ENCODE measurements at places on chromosomes 7 and 10.

DNA sequence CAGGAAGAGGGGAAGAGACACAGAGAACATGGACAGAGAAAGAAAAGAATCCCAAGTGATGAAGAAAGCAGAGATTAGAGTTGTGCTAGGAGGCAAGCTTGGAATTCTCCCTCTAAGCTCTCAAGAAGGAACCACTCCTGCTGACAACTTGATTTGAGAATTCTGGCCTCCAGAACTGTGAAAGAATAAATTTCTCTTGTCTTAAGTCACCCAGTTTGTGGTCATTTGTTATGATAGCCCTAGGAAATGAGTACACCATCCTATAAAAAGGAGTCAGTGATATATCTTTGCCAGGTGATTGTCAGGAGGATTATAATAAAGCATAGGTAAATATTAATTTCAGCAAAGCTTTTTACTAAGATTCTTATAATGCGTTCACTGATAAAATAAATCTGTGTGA is 82.7 kb upstream of the TFEC start:
- no peak for DNase-seq

GRCh38 chr7:8998762-8999161 is 565.4 kb downstream of the NXPH1 start:
- no peak for DNase-seq

- no peak for DNase-seq
Measured at GRCh38 chr7:139075871-139076686, 33.4 kb downstream of the ZC3HAV1 start.

DNA sequence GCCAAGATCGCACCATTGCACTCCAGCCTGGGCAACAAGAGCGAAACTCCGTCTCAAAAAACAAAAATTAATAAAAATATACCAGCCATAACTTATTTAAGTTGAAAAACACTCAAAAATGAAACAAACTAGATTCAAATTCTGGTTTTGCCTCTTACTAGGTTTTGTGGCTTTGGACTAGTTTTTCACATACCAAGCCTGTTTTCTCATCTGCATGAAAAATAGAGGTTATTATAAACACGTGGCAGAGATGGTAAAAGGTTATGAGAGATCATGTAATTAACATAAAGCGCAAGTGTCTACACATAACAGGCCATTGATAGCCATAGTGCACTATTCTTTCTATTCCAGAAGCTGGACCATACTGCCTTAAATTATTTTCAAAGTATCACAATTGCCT is 35.5 kb upstream of the CABCOCO1 start:
- no peak for DNase-seq

DNA sequence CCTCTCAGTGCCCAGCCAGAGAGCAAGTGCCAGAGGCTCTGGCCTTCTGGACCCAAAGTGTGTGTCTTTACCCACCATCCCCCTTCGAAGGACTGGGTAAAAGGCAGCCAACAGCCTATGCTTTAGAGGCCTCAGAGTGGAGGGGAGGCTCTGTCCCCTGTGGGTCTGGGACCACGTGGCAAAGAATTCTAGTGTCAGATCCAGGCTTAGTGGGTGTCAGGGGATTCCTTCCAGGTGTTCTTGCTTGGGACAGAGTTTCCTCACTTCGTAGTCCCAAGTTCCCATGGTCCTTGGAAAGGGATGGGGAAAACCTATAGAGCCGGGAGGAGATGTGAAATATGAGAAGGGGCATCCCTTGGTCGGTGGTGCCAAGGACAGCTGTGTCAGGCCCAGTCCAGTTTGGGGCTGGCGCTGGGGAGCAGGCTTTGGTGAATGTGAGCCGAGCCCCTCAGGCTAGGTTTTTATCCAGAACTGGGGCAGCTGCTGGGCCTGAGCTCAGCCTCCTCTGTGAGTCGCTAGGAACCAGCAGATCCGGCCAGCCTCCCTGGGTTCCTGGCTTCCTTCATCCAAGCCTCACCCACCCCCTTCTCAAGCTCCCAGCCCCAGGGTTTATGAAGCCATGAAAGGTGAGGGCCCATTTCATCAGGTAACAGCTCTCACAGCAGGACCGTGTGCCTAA is 71.2 kb downstream of the C10orf105 start:
- DNase-seq = no peak

DNA sequence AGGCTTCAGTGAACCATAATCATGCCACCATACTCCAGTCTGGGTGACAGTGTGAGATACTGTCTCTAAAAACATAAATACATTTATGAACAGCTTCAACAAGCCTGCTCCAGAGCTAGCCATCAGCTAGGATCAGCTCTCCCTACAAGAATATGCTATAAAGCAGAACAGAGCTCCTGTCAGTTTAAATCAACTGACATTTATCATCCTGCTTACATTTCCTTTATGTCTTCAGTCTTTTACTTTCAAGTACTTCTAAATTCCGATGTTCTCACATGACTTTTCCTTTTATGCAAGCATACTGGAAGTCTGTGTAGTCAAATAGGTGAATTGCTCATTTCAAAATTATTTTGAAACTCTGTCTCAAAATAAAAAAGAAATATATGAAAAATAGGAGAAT is 64.6 kb downstream of the COA1 start:
- no peak for DNase-seq

All from upper lobe of right lung (tissue), 1 donor.